ENCODE measurements at places on chromosomes 12 and 14.

DNA sequence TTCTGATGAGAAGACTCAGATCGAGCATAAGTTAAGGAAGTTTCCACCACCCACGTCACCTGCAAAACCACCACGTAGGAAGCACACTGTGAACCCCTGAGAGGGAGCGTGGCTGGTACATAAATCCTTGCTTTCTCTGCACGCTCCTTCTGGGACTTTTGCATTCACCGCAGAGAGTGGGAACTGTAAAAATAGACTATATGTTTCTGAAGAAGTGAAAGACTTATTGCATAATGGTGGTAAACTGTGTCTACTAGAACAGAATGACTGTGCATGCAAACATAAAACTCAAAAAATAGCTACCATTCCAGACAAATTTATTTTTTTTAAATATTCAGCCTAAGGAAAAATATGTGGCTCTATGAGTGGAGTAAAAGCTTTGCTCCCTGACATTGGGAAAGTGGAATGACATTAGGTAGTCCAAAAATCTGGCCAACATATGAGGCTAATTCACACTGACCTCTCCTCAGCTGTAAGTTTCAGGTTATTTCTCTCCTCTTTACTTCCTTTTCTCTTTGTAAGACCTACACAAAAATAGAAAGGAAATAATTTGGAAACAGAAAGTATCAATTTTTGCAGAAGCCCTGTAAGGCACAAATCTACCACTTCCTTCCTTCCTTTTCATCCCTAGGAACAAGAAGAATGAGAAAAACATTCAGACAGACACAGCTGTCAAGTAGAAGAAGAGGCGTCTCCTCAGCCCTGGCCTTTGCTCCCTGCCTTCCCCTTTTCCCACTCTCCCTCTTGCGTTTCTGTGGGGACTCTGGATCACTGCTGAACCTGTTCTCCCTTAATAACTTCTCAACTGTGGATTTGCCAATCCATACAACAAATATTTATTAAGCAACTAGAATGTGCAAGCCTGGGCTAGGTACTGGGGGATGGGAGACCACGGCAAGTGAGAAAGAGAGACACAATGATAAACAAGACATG, 264.3 kb upstream of the FOXN3 start:
- no peak for DNase-seq

GRCh38 chr12:22046968-22047390, 961 bp downstream of the CMAS start:
- DNase-seq = no peak

- DNase-seq = no peak
These were observed 1297.7 kb downstream of the AACS start for GRCh38 chr12:126362964-126363363.

GRCh38 chr12:93870020-93870795, 193.0 kb downstream of the CRADD start:
- DNase-seq = no peak

DNA sequence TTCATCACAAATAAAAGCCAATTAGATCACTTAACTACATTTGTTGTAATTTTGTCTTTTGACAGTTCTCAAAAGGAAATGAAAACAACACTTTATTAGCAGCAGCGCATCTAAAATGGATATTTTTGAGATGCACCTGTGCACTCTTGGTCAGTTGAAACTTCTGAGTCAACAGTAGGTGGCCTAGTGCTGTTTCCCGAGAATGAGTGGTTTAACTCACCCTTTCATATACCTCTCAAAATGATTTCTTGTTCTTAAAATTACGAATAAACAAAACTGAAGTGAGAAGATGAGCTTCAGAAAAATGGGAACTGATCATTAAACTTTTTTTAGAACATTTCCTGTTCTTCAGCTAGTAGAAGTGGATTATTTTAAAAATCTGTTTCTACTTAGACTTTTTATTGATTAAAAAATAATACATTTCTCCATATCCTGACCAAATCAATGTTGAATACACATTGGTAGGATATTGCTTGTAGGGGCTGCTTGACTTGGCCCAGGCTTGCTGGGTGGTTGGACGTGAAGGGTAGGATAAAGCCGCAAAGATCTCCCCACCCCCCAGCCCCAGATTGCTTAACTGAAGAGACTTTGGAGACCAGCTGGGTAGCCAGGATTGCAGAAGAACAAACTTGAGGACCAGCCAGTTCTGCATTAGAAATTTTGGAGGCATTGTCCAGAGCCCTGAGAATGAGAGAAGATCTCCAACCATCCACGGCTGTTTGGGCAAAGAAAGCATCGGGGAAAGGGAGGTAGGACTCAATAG, 22.3 kb upstream of the STK38L start:
- DNase-seq = no peak

DNA sequence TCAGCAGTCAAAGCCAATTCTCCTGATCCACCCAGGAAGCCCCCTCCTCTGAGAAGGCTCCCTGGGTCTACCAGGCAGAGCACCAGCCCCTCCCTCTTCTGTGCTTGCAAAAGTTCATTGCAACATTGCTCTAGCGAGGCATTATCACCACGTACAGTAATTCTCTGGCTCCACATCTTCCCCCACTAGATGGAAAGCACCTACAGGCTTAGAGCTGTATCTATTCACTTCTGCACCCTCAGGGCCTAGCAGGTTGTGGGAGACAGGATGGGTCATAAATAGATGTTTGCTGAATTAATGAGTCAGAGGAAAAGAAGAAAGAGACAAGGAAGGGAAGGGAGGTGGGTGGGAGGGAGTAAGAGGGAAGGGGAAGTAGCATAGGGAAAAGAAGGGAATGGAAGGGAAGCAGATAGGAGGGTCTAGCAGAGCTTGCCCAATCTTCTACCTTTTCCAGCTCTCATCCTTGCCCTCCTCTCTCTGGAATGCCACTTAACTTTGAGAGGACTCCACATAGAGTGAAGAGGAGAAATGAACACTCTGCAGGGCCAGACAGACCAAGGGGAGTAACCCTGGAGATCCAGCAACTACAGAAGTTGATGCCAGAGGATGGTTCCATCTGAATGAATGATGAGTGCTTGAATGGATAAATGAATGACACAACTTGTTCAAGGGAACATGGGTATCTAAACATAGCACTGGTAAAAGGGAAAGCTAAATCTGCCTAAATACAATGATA, 42.0 kb upstream of the NT5DC3 start:
- DNase-seq = no peak
